ENCODE measurements at places on chromosomes 3 and 15.

- DNase-seq, result no peak
Measured at GRCh38 chr3:175149675-175150074, 290.5 kb downstream of the NAALADL2 start.

DNA sequence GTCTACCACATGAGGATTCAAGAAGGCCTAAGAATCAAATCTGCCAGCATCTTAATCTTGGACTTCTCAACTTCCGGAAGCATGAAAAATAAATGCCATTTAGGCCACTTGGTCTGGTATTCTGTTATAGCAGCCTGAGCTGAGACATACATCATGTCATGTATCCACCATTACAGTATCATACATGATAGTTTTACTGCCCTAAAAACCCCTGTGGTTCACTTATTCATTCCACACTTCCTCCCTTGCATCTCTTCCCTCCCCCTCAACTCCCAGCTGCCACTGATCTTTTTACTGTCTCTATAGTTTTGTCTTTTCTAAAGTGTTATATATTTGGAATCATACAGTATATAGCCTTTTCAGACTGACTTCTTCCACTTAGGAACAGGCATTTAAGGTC lies 161.8 kb downstream of the SNRK start:
- no peak for DNase-seq

GRCh38 chr3:173660645-173661299 lies 263.2 kb downstream of the NLGN1 start:
- DNase-seq, result no peak

- no peak for DNase-seq
Measured at GRCh38 chr3:13352621-13353131, 67.4 kb downstream of the NUP210 start.

- no peak for DNase-seq
Measured at GRCh38 chr15:61910839-61911369, 149.3 kb downstream of the VPS13C start.

DNA sequence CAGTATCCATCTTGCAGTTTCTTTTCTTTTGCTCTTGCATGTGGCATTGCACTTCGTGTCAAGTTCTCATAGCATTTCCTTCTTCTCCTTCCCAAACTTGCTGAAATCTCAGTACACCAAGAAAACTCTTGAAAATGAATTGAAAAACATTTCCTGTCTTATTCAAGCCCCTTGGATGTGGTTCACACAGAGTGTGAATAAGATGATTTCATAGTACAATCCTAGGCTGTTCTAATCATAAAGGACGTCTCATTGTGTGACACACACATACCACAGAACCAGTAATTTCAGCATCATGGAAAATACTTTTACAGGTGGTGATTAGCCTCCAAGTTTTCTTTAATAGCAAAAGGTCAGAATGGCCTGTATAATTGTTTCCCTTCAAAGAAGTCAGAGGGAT lies 121.6 kb upstream of the AADACL2 start:
- no peak for DNase-seq

- DNase-seq, result no peak
Measured at GRCh38 chr3:139522421-139522820, 17.1 kb downstream of the RBP1 start.

DNA sequence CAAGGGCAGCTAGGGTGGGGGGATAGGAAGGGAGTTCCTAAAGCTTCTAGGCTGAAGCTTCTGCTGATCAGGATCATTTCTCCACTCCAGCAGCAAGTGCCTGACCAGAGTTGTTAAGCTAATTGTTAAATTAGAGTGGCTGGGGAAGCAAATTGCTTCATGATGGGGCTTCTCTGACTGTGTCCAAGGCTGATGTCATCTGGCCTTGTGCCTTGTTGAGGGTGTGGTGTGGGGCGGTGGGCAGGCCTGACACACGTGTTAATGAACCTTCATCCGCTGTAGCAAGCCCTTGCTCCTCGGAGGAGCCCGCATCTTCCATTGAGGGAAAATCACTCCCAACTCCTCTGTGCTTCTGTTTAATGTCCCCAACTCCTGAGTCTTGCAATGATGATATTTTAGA lies 84.3 kb upstream of the ROPN1 start:
- no peak for DNase-seq

GRCh38 chr3:165783383-165783782 lies 53.8 kb downstream of the BCHE start:
- no peak for DNase-seq

DNA sequence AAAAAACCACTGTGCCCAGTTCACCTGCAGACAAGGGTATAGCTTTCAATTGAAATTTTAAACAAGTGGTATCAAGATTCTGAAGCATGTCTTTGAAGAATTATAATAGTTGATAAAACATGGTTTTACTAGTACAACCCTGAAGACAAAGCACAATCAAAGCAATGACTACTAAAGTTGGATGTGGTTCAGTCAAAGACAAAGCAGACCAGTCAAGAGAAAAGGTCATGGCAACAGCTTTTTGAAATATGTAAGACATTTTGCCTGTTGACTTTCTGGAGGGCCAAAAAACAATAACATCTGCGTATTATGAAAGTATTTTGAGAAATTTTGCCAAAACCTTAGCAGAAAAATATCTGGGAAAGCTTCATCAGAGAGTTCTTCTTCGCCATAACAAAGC lies 1393.6 kb downstream of the SI start:
- no peak for DNase-seq

GRCh38 chr3:194056731-194057415 lies 79.1 kb upstream of the HES1 start:
- no peak for DNase-seq

- no peak for DNase-seq
Measured at GRCh38 chr3:197542741-197543454, 12.9 kb downstream of the BDH1 start.

- DNase-seq, result no peak
Measured at GRCh38 chr3:119831022-119831421, 49.1 kb downstream of the NR1I2 start.

DNA sequence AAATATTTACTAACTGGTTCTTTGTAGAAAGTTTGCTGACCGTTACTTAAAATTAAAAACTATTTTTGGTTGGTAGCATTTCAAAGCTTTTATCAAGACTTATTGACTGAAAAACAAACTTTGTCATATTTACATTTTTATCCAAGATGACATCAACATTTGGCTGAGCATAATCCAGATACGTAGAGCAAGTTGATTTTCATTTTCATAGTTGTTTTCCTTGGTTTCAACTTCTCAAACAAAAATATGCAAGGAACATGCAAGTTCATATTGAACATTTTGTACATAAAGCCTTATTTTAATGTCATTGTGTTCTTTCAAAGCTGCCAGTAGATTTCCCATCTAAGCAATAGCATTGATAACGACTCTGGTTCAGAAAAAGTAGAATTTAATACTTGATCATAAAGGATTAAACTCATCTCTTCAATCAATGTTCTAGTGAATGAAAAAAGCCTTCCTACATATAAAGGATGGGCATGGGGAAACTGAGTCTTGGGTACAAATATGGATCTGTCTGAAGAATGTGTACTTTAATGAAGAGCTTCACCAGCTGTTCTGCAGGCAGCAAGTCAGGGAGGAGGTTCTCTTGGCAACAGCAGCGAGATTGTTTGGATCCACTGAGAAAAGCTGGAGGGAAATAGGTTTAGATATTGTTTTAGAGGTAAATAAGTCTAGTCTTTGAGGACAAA lies 5.6 kb downstream of the RAB8B start:
- DNase-seq, result no peak

DNA sequence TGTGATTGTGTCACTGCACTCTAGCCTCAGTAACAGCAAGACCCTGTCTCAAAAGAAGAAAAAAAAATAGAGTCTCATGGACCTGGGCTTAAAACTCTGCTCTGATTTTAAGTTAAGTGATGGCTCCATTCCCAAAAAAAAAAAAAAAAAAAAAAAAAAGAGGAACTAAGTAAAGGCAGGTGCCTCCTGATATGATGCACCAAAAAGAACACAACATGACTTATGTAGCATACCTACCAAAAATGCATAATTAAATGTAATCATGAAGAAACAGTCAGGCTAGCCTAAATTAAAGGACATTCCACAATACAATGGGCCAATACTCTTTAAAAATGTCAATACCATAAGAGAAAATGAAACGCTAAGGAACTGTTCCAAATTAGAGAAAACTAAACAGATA lies 5.4 kb upstream of the IREB2 start:
- no peak for DNase-seq

DNA sequence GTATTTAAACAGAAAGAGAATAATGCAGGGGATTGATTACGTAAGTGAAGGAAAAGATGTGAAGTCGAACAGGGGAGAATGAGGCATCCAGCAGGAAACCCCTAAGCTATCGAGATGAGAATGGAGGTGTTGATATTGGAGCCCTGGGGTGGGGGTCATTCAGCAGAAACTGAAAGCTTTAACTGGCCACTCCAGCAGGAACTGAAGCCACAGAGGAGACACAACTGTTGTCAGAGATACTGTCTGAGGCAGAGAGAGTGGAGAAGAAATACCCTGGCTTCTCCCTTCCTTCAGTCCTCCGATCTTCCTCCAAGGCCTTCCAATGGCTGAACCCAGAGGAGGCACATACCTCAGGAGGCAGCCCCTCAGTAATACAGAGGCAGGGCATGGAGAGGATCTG lies 152.4 kb downstream of the THRB start:
- DNase-seq, result no peak

- DNase-seq, result no peak
Measured at GRCh38 chr15:60420203-60420716, 22.5 kb upstream of the ANXA2 start.

- no peak for DNase-seq
Measured at GRCh38 chr15:70875001-70875782, 17.0 kb downstream of the THAP10 start.

DNA sequence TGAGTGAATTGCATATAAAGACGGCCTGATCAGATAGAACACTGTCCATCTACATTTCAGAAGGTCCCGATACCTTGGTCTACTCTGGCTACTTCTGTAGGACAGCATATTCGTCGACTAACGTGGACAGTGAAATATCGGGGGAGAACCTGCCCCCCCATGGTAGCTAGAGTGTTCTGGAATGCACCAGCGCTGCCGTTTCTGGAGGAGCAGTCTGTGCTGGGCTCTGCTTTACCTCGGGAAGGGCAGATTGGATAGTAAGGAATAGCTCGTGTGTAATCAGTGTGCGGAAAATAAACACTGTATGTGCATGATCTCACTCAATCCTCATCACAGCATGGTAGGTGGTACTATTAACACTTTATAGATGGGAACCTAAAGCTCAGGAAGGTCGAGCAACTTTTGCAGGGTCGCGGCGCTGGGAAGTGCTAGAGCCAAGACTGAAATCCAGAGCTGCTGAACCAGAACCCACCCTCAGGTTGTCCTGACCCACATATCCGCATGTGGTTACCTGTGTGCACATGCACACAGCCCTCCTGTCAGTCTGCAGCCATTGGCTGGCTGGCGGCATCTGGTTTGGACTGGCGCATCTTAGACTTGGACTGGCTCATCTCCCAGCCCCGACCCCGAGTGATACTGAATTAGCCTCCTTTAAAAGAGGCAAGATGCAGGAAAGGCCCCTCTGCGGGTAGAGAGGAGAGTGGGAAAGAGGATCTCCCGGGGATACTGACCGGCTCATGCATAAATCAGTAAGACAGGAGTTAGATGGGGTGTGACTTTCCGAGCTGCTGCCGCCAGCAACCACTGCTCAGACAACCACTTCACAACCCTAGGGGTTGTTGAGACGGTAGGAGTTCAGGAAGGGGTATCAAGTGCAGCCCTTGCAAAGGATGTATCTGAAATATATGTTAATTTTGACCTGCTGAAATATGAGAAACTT lies 155.0 kb upstream of the BHLHE40 start:
- no peak for DNase-seq

- no peak for DNase-seq
Measured at GRCh38 chr3:25037049-25037547, 391.0 kb upstream of the RARB start.

DNA sequence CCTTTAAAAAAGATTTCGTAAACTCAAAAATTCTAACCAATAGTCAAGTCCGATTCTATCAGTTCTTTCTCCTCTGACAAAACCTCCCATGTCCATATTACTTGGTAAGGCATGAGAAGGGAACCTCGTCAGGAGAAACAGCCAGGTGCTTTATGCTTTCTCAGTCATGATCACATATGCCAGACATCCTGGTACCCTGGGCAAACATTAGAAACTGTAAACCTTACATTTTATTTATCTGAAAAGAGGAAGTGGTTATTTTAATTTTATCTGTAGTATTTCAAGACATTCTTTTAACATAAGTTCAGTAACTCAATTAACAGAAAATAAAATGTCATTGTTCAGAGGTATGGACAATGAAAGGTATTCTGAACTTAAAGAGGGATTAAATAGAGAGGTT lies 474.8 kb upstream of the GBE1 start:
- no peak for DNase-seq

DNA sequence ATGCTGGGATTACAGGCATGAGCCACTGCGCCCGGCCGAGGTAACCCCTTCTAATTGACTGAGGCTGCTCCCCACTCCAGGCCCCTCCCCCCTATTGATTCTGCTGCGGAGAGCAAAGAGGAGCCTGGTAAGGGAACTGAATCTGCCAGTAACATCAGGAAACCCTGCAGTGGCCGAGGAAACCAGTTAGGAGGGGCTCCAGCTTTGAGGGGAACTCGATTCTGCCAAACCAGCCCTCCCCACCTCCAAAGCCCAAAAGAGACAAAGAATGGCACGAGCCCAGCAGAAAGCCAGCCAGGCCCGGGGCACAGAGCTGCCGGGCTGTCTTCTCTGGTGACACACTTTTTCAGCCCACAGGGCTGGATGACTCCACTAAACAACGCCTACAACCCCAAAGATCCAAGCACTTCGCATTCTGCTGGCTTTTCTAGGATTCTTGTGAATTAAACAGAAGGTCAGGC lies 15.0 kb upstream of the ACAD9 start:
- DNase-seq, result no peak

DNA sequence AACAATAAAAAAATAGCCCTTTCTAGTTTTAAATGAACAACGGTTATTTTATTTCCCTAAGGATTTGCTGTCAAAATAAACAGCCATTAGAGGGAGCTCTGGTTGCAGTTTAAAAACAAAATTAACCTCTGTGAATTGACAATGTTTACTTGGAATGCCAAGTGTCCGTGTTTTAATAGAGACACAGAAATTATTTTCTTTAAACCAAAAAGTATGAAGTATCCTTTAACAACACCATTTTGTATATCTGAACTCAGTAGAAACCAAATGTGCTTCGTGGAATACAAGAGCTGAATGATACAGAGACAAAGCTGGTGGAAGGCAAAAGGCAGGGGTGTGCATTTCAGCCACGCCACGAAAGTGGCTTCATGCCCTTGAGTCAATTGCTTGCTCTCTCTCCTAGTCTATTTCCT lies 74.4 kb downstream of the MOBP start:
- no peak for DNase-seq
